Activated CD4-positive, alpha-beta T cell treated with anti-CD3 and anti-CD28 coated beads, Interleukin-2, amount 50 U/mL, for 1 hour (primary cell): ENCODE measurements at places on chromosomes 2 and 18.

GRCh38 chr2:158745067-158745865, 49.9 kb upstream of the DAPL1 start:
- DNase-seq = peak; percentile 27

GRCh38 chr2:104371087-104371781, 482.7 kb upstream of the POU3F3 start:
- no peak for DNase-seq

- DNase-seq = no peak
These were observed 332.6 kb downstream of the SOX11 start for GRCh38 chr2:6024784-6025183.

GRCh38 chr18:15198116-15198389, 450.1 kb downstream of the ANKRD30B start:
- DNase-seq = no peak

GRCh38 chr2:3784731-3785130, 81.4 kb downstream of the DCDC2C start:
- no peak for DNase-seq

DNA sequence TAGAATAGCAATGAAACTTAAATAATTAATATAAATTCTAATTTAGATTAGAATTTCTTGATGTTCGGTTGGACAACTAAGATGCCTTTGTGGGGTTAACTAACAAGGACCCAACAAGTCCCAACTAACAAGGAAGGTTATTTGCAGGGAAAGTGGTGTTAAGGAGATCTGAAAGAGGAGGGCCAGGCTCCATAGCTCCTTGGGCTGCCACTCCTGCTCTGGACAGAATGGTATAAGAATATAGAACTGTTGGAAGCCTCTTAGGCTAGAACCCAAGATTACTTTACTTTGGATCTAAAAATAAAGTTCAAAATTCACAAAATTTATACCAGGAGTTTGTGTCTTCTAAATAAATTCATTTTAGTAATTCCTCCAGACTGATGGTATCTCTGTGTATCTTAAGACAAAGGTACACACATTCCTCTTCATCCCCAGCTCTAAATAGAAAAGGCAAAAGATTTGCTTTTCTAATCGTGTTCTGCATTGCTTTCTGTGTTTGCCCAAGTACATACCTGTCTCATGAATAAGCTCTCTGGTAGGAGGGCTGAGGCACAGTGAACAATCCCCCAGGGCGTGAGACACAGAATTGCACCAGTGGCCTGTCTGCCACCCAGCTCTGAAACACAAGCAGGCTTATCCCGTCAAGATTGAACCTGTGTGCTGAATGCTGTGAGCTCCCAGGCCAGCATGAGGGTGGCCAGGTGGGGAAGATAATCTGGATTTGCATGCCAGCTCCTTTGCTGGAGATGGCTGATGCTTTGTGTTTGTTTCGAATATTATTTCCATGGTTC, 176.0 kb downstream of the ACKR3 start:
- no peak for DNase-seq

DNA sequence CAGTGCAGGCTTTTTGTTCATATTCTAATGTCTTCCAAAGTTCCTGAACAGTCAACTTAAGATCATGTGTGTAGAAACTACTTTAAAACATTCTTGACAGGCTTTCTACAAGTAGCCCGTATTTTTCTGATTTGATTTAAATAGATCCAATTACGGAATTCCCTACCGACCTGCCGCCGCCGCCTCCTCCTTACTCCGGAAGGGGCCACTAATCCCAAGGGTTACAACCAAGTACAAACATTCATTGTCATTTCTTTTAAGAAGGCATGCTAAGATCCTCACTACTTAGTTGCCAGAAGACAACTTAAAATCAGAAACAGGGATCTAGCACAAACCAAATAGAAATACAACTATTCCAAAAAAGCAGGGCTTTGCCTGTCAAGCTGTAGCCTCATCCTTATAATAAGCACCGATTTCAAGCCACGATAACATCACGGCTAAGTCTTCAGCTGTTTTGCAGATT, 784 bp downstream of the WDR33 start:
- DNase-seq = no peak

- no peak for DNase-seq
These were observed 123.2 kb downstream of the CABYR start for GRCh38 chr18:24262087-24262486.

GRCh38 chr18:78625847-78626246, 353.8 kb upstream of the SALL3 start:
- DNase-seq = no peak

DNA sequence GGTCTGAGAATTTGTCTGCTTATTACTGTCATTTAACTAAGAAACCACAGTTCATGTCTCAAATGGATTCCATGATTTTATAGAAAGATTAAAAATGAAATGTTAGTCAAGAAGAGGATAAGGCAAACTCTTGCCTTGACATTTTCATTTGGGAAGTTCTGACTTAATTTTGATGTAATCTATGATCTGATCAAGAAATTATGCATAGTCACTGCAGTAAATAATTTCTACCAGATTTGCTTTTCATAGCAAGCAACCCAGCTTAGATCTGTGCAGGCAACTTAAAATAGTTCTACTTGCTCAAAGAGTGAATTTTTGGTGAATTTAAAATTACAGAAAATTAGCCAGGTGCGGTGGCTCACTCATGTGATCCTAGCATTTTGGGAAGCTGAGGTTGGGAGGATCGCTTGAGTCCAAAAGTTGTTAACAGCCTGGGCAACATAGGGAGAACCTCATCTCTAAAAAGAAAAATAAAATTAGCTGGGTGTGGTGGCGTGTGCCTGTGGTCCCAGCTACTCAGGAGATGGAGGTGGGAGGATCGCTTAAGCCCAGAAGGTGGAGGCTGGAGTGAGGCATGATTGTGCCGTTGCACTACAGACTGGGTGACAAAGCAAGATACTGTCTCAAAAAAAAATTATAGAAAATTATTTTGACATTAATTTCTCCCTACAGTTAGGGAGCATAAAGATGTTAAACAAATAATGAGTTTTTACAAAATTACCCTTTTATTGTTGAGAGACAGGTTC, 158.7 kb upstream of the MYO3B start:
- DNase-seq = no peak

DNA sequence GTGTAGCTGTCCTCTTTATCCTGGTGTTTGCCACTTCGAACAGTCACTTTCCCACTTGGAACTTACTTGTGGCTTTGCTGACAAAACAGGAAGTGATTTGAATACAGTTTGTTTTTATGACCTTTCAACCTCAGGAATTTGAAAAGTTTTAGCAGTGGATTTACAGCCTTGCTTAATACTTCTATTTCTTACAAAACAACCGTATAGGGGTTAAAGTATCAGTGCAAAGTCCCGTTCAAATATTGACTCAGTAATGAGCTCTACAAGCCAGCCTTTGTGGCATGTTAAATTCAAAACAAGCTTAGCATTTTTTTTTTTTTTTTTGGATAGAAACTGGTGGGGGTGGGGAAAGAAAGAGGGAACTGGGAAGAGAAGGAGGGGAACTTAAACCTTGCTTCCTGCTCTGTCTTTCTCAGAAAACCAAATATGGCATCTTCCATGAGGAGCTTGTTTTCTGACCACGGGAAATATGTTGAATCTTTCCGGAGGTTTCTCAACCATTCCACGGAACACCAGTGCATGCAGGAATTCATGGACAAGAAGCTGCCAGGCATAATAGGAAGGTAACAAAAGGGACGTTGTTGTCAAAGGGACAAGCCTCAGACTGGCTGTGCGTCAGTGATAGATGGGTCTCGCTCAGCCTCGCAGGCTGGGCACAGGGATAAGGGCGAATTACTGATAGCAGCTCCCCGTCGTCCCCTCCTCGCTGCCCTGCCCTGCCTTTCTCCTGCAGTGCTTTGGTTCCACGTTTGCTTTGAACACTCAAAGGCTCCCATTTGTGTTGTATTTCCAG, at the start of gene HNMT:
Gene HNMT, plus strand, starts transcription at position 408 of the 793 bp plus-strand sequence. Its CDS starts 19 bp downstream, at position 427.
- DNase-seq = no peak

DNA sequence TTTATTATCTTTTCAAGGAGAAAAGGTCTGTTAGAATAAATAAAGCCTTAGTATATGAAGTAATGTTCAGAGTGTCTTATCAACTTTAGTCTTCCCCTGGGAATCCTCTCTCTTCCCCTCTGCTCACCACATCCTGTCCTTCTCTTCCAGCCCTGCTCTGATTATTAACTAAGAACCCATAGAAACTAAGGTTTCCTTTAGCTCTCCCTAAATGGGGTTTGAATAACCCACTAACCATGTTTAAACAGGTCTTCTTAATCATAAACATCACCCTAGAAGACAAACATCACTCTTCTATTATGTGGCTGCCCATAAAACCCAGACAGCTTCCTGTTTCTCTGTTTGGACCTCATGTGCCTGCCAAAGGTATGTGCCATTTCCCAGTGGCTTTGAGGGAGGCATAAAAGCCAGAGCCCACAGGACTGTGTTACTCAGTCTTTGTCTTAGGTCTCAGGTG, 50.1 kb downstream of the SLC14A1 start:
- DNase-seq = no peak
